ENCODE measurements at places on chromosomes 4 and X.

DNA sequence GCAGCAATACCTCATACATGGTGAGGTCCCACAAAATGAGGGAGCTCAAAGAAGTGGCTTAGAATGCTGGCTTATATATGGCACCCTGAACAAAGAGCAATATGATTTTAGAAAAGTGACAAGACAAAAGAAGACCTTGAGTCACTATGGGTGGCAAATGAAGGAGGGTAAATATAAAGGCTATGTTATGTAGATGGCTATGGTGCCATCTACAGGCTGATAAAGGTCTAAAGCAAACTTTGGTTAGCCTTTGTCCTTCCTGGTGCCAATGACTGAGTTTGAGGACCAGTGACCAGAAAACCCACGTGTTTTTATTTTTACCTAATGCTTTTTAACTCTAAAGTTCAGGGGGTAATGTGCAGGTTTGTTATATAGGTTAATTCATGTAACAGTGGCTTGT lies 151.8 kb downstream of the CCNG2 start:
- H3K27ac ChIP-seq, result no peak overlapping the region
- no peaks in the 10 kb centered on the region for H3K36me3 ChIP-seq
- H3K4me3 ChIP-seq, result no peak overlapping the region
- H3K27me3 ChIP-seq, result no peaks in the 10 kb centered on the region

DNA sequence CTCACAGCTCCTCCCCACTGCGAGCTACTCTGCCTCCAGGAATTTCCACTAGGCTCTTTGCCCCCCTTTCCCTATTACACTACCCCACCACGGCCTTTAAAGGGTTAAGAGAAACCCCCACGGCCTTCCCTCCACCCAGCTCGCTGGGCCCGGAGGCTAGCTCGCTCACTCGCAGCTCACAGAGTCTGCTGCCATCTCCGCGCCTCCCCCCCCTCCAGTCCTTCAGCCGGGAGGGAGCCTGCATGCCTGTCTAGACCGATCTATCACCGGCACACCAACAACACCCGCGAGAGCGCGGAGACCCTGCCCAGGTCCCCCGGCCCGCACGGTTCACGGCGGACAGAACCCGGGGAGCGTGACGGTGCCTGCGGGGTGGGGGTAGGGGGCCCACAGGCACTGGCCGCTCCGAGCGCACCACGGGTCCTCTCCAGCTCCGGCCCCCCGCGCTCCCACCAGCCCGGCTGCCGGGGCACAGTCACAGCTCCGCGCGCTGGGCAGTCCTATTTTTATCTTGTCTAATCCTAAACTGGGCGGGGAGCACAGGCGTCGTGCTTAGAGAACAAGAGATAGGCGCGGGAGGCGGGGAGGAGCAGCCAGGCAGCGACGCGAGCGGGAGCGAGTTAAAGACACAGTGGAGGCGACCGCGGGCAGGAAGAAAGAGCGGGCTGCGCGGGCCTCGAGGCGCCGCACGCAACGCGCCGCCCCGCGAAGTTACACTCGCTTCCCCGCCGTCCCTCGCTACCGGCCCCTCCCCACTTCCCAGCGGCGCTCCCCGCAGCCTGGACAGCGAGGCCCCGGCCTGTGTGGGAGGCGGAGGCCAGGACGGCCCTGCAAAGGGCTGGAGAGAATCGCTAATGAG lies 3.5 kb downstream of the BCOR start:
- no peaks in the 10 kb centered on the region for H3K36me3 ChIP-seq
- peak overlapping the region; percentile 50 for H3K27ac ChIP-seq
- peak overlapping the region; percentile 60 for H3K4me3 ChIP-seq
- H3K27me3 ChIP-seq, result no peaks in the 10 kb centered on the region
- peaks cover 9% of the 10 kb centered on the region for H3K4me1 ChIP-seq

DNA sequence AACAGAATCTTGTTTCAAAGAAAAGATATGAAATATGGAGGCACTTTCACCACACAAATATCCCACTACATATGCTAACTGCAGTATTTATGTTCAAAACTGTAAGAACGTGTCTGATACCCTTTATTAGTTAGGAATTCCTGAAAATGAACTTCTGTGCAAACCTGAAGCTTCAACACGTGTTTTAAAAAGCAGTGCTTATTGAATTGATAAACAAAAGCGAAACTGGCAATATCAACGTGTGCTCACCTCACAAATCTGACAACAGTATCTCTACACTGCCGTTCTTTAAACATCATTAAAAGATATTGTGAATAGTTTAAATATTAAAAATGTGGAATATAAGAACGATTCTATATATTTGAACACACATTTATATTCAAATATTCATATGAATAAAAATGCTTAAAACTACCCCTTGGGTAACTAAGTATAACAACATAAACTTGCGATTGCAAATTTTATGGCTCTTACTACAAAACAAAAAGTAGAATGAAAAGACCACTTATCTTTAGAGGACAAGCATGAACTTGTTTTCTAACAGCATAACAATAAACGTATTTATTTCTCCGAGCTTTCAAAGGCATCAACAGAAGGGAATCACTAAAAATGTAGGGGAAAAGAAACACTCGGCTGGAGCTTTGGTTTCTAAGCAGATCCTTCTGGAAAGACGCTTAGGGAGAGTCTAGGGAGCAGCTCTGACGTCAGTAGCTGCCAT lies at the start of gene LRP2BP:
LRP2BP (minus strand) TSS at position 687 of the 718 bp plus-strand sequence. CDS start 17,738 bp downstream, outside the sequence.
- DNase-seq, result no peak
- H3K27ac ChIP-seq, result peak within 1 kb of the TSS; percentile 97
- H3K36me3 ChIP-seq, result no peaks in the 10 kb centered on the region
- no peaks in the 10 kb centered on the region for H3K27me3 ChIP-seq
- peak within 1 kb of the TSS; percentile 65 for H3K4me3 ChIP-seq

DNA sequence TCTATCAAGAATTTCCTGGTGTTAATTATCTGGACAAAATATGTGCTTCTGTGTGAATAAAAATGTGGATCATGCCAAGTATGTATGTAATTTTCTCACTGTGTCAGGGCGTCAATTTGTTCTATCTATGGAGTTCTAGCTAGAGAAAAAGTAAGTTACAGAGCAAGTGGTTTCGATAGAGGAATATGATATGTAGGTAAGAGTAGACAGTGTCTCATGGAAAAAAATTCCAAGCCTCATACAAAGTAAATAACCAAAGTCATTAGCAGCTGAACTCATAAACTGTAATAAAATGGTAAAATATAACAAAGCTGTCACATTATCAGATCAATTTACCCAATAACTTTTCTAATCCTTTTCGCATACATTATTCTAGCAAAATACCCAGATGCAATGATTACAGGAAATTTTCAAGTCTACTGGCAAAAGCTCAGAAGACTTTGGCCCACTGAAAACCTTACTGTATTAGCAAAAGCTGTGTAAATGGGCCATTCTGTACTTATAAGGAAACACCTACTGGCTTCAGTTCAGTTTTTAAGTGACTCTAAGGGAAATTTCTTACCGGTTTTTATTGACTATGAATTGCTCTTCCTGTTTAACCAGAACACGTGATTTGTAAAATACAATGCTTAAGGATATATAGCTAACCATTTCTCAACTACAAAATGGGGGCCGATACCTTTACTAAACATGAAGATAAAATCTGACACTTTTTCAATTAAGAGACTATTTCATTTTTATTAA lies 121.0 kb upstream of the ARSJ start:
- no peak for DNase-seq
- H3K4me3 ChIP-seq, result no peak overlapping the region
- H3K4me1 ChIP-seq, result no peaks in the 10 kb centered on the region
- no peaks in the 10 kb centered on the region for H3K27me3 ChIP-seq
- H3K36me3 ChIP-seq, result no peaks in the 10 kb centered on the region

DNA sequence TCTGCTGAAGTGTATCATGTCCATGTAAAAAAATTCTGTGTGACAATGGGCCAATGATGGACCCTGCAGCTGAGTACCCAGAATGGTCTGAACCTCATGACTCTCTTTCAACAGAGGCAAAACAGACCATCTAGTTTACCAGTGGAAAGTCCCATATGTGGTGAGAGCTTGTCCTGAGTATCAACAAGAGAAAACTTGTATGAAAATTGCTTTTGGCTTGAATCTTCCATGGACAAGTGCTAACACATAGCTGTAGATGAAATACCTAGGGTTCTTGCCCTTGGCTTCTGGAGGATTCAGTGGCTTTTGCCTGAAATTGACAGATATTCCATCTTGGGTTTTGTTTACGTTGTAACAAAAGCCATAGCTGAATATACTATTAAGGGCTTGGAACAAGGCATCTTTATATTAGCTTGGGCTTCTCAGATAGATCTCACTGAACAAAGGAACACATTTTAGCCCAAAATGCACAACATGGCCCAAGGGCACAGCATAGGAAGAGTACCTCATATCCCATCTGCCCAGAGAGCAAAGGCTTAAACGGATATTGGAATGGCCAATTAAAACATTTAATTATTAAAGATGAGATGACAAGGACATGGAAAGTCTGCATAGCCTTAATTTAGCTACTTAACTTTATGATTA lies 128.5 kb upstream of the HPGD start:
- no peak overlapping the region for H3K27ac ChIP-seq
- no peaks in the 10 kb centered on the region for H3K36me3 ChIP-seq
- no peaks in the 10 kb centered on the region for H3K4me1 ChIP-seq
- no peak for DNase-seq
- H3K27me3 ChIP-seq, result no peaks in the 10 kb centered on the region
- H3K4me3 ChIP-seq, result no peak overlapping the region

DNA sequence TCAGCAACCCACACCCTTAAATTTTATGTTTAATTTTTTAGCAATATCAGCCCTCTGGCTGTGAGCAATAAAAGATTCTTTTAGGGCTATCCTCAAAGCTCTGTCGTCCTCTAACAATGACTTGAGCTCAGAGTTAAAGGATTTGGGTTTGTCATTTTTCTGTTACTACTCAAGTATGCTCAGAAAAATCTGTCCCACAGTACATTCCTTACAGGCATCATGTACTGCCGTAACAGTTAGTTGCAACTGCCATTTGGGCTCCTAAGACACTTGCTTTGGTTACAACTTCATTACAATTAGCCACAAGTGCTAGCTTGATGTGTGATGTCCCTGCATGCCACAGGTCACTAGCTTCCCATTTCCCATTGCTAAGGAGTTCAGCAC lies 33.2 kb downstream of the COQ2 start:
- no peaks in the 10 kb centered on the region for H3K27me3 ChIP-seq
- H3K4me1 ChIP-seq, result no peaks in the 10 kb centered on the region
- H3K27ac ChIP-seq, result no peak overlapping the region
